Adrenal gland (tissue), 19 donors: ENCODE measurements at places on chromosomes 3 and 15. TPM values are rescaled to one million over a fixed set of nuclear protein-coding genes. Genes with fewer than 3 reads are reported as not detected.

GRCh38 chr15:52050416-52050815 is 31.4 kb downstream of the MAPK6 start:
- DNase-seq = no peak

DNA sequence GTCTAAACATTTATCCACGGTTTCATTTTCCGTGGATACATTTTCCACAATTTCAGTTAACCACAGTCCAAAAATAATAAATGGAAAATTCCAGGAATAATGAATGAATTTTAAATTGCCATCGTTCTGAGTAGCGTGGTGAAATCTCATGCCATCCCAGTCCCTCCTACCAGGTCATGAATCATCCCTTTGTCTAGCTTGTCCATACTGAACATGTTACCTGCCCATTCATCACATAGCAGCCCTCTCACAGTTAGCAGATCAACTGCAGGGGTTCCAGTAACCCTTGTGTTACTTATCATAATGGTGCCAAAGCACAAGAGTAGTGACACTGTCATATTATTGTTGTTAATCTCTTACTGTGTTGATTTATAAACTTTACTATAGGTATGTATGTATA is 124.5 kb downstream of the GSK3B start:
- DNase-seq = no peak

DNA sequence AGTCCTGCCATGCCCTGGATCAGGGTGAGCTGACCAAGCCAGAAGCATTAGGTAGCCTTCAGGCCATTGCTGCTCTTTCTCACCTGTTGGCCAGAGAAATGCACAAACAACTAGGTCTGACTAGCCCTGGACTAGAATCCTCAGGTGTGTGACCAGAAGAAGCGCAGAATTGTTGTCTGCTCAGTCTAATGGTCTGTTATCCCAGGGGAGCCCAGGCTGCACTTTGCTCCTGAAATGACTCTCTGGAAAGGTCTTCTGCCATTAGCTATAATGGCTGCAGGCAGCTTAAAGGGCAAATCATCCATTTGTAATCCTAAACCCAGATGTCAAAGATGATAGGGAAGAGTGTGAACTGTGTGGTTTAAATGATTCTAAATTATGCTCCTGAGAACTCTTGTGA is 246.1 kb downstream of the NFKBIZ start:
- DNase-seq = no peak

- DNase-seq = no peak
Observed at GRCh38 chr3:61331929-61332552, 80.8 kb upstream of the FHIT start.

- no peak for DNase-seq
Observed at GRCh38 chr15:52118969-52119749, 6.6 kb upstream of the BCL2L10 start.

DNA sequence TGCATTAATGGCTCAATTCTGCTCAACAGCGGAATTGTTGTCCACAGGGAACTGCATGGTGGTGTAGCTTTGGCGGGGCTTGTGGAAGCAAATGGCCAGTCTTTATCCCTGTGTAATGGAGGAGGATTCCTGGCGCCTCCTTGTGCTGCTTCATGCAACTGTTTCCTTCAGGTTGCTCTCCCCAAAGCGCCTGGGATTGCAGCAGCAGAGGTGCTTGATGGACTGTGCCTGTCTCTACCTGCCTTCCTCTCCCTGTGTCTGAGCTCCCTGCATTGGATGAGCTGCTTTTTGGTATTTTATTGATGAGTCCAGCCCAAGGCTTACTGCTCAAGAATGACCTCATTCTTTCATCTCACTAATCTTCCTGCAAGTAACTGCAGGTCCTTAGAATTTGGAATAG is 72.9 kb upstream of the NDN start:
- no peak for DNase-seq

DNA sequence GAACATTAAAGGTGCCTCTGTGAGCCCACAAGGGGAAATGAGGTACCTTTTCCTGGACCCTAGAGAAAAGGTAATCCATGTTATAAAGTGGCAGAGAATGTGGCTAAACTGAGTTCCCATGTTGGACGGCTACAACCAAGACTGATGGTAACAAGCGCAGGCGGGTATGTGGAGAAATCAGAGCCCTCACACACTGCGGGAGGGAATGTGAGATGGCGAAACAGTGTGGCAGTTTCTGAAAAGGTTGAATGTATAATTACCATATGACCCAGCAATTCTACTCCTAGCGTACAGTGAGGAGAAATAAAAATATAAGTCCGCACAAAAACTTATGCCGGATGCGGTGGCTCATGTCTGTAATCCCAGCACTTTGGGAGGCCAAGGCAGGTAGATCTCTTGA is 24.1 kb upstream of the SHISA5 start:
- no peak for DNase-seq

GRCh38 chr3:63975723-63976122 is 47.6 kb downstream of the PSMD6 start:
- DNase-seq = peak; percentile 55

DNA sequence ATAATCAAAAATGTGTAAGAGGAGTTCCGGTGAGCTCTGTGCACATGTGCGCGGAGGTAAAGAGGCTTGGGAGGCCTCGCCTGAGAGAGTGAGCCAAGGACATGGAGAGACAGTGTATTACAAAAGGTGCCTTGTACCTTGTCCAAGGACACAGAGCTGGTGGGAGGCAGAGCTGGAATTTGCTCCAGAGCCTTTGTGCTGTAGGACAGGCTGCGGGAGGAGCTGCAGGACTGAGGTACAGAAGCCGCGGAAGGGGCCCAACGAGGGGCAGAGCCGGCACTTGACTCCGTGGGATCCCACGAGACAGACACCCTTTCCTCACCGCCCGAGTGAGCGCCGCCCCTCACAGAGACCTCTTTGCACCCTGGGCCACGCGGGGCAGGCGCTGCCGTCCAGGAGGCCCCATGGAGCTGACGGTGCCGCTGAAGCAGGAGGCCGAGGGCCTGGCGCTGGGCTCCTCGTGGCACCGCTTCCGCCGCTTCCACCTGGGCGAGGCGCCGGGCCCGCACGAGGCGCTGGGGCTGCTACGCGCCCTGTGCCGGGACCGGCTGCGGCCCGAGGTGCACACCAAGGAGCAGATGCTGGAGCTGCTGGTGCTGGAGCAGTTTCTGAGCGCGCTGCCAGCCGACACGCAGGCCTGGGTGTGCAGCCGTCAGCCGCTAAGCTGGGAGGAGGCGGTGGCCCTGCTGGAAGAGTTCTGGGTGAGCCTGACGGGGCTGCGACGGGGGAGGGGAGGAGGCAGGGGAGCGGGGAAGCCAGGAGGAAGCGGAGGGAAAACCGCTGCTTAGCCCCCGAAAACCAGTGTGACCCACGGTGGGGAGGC is 68.7 kb downstream of the SLTM start:
- peak; percentile 76 for DNase-seq

GRCh38 chr3:116029266-116029665 is 406.0 kb downstream of the GAP43 start:
- DNase-seq = no peak

DNA sequence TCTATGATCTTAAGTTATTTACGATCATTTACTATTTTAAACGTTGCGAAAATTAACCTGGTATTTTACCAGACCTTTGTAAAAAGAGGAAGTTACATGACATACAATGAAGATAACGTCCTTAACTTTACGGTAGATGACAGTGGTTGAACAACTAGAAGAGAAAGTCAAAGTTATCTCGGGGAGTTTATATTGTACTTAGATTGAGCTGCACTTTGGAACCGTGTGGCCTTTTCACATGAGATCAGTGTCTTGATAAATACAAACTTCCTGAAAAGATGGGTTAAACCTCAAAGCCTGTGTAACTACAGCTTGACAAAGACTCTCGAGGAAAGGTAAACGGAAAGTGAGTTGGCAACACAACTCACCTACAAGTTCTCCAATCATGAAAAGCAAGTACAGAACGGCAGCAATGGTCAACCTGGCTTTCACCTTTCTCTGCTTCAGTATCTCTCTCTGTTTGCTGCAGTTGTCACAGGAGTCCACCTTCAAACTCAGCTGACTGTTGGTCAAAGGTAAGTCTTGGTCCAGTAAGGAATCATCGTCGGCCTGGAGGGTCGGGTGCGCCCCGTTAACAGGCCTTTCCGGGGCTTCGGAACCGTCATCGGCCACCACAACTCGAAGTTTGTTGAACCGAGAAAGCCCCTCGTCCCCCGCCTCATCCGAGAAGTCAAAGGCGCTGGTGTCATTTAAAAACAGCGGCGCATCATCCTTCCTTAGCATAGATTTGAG is 793 bp downstream of the SLC30A4 start:
- no peak for DNase-seq

GRCh38 chr3:131285456-131285855 is 96.1 kb upstream of the NUDT16 start:
- no peak for DNase-seq

- DNase-seq = no peak
Observed at GRCh38 chr15:94793207-94793606, 561.8 kb downstream of the MCTP2 start.

DNA sequence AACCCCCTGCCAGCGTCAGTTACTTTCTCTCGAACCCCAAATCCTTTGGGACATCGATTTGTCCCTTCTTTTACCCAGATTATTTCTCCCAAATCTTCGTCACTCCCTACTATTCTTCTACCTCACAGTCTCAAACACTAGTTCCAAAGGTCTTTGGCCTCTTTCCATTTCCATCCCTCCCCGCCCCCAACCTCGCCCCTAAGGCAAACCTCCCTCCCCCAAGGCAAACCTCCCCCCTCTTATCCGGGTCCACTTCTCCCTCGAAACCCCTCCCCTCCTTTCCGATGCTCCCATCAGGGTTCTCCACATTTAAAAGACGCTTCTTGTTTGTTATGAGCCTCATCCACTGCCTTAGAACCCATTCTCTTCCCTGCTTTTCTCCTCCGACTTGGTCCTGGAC is 583 bp downstream of the EAF1 start:
- no peak for DNase-seq

GRCh38 chr3:106119614-106120082 is 250.8 kb upstream of the CBLB start:
- peak; percentile 56 for DNase-seq

DNA sequence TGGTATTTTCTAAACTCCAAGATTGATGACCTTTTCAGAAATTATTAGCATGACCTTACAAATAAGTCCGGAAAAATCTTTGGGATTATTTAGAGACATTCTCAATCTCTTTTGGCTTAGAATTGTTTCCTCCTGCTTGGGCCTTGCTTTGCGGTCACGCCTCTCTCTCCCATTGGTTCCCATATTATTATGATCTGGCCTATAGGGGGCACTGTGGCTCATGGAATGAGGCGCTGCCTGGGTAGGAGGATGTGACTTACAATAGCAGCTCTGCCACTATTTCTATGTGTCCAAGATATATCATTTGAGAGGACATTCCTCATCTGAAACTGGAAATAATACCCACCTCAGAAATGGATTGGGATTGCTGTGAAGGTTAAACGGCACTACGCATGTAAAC is 464.9 kb downstream of the MFSD1 start:
- DNase-seq = no peak

DNA sequence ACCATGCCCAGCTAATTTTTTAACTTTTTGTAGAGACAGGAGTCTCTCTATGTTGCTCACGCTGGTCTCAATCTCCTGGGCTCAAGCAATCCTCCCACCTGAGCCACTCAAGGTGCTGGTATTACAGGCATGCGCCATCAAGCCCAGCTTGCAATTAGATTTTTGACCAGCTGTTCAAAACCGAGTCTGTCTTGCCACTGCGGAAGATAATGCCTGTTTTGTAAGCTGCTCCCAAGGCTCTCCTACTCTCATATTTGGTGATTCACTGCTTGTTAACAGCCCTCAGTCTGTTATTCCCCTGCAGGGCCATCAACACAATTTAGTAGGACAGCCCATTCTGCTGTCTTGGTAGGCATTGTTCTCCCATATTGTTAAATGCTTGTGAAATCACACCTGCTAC is 17.8 kb upstream of the MCCC1 start:
- DNase-seq = no peak

DNA sequence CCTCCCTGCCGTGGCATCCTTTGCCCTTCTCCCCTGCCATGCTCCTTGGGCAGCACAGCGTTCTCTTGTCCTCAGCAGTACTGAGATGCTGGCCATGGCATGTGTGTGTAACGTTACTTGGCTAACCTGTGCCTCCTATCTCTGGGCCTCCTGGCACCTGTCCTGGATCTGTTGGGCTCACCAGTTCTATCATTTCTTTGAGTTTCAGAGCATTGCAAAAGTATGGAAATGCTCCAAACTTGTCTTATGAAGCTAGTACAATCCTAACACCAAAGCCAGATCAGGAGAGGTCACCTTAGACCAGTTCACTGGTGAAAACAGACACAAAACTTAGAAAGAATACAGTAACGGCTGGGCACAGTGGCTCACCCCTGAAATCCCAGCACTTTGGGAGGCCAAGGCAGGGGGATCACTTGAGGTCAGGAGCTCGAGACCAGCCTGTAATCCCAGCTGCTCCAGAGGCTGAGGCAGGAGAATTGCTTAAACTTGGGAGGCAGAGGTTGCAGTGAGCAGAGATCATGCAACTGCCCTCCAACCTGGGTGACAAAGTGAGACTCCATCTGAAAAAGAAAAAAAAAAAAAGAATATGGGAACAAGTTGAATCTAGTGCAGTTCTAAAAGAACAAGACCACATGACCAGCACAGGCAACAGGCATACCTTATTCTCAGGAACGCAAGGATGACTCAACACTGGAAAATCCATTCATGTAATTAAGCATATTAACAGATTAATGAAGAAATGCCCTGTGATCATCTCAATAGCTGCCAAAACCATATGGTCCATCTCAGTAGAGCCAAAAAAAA is 62.4 kb upstream of the TRPM1 start:
- DNase-seq = no peak

- no peak for DNase-seq
Observed at GRCh38 chr3:195171093-195171873, 99.7 kb downstream of the XXYLT1 start.

DNA sequence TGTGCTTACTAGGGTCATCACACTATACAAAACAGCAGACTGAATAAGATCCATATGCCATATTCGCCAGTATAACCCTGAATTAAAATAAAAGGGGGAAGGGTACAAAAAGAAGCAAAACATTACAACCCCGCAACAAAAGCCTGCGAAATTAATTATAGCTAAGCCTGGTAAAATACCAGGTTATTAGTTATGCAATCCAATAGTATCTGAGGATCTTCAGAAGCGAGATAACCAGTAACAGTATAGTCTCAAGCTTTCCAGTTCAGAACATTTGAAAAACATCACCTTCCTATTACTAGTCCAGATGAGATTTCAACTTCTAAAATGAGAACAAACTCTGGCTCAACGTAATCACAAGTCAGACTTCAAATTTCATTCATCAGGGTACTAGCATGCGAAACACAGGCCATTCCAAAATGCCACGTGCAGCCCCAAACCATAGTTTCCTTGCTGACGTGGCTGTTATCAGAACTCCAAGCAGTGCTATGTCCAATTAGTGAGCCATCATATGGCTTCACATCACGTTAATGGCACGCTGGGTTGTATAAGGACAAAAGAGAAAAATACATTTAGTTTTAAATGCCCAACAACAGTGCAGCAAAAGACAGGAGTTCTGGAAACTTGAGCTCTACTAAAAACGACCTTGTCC is 1.1 kb downstream of the SSR3 start:
- DNase-seq = no peak

GRCh38 chr15:41043276-41043951 is 72.7 kb downstream of the INO80 start:
- DNase-seq = no peak

CFAP20DC gene
- 0.64 TPM for polyA plus RNA-seq

RHOV gene
- polyA plus RNA-seq = not detected

SERINC4 gene
- polyA plus RNA-seq = 0.48 TPM

P3H2 gene
- polyA plus RNA-seq = 22.8 TPM

LTK gene
- 0.13 TPM for polyA plus RNA-seq

KIF7 gene
- 8.2 TPM for polyA plus RNA-seq

OSBPL10 gene
- polyA plus RNA-seq = 2.0 TPM

CKMT1A gene
- polyA plus RNA-seq = 5.3 TPM
